ENCODE measurements at places on chromosomes 7 and 10.

GRCh38 chr10:95273393-95274312 is 17.1 kb downstream of the PDLIM1 start:
- no peak for DNase-seq

DNA sequence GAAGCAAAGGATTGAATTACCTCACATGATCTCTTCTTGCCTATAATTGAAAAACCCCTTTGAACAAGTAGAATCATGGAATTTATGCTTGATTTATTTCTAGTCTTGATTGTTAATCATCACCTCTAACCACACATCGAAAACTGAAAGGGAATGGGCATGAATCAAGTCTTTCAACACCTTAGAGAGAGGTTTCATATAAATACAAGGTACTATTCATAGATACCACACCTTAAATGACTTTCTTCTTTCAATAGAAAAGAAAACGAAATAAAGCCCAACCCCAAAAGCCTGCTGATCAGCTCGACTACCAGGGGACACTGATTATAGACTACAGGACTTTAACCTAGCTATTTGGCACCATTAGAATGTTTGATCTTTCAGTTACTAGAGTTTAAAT is 128.6 kb upstream of the PTPRZ1 start:
- DNase-seq, result no peak

GRCh38 chr10:48671914-48672595 is 12.6 kb upstream of the WDFY4 start:
- no peak for DNase-seq

DNA sequence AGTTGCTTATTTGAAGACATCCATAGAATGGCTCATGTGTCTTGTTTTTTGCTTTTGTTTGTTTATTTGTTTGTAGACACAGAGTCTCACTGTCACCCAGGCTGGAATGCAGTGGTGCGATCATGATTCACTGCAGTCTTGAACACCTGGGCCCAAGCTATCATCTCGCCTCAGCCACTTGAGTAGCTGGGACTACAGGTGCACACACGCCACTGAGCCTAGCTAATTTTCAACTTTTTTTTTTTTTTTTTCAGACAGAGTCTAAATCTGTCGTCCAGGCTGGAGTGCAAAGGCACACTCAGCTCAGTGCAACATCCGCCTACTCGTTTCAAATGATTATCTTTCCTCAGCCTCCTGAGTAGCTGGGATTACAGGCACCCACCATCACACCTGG is 83.3 kb upstream of the KLF6 start:
- DNase-seq, result no peak

- DNase-seq, result no peak
Measured at GRCh38 chr7:78203042-78203720, 404.6 kb downstream of the PHTF2 start.

- DNase-seq, result no peak
Measured at GRCh38 chr10:88974446-88975376, 15.9 kb upstream of the FAS start.

- DNase-seq, result no peak
Measured at GRCh38 chr7:13986208-13986607, 3.3 kb downstream of the ETV1 start.
